ENCODE measurements at places on chromosomes 16 and 17.

DNA sequence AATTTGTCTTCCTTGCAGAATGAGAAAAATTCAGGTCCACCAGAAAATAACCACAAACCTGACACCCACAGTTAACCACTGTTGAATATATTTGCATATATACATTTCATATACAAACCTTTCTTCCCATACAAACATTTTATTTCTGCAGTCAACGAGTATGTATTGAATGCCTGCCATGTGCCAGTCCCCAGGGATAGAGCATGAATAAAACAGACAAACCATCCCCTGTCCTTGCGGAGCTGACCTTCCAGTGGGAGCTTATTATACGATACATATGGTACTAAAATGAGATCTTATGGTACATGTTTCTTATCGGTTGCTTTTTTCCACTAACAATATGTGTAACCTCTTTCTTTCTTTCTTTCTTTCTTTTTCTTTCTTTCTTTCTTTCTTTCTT lies 116.7 kb downstream of the PITPNC1 start:
- no peak for DNase-seq

- no peak for DNase-seq
Measured at GRCh38 chr17:16325964-16326363, 27.3 kb downstream of the CENPV start.

GRCh38 chr16:70730944-70731343 lies 45.1 kb upstream of the MTSS2 start:
- DNase-seq, result no peak

DNA sequence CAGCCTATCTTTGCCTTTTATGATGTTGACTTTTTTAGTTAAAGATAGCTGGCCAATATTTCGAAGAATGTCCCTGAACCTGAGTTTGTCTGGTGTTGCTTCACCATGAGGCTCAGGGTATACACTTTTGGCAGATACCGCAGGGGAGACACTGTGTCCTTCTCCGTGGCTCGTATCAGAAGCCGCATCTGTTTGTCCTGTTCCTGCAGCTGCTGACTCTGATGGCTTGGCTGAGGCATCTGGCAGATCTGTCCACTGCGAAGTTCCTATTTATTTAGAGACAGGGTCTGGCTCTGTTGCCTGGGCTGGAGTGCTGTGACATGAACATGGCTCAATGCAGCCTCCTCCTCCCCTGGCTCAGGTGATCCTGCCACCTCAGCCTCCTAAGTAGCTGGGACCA lies 93.5 kb downstream of the CRISPLD2 start:
- peak; percentile 52 for DNase-seq

- no peak for DNase-seq
Measured at GRCh38 chr17:73415782-73416181, 104.0 kb upstream of the CDC42EP4 start.

DNA sequence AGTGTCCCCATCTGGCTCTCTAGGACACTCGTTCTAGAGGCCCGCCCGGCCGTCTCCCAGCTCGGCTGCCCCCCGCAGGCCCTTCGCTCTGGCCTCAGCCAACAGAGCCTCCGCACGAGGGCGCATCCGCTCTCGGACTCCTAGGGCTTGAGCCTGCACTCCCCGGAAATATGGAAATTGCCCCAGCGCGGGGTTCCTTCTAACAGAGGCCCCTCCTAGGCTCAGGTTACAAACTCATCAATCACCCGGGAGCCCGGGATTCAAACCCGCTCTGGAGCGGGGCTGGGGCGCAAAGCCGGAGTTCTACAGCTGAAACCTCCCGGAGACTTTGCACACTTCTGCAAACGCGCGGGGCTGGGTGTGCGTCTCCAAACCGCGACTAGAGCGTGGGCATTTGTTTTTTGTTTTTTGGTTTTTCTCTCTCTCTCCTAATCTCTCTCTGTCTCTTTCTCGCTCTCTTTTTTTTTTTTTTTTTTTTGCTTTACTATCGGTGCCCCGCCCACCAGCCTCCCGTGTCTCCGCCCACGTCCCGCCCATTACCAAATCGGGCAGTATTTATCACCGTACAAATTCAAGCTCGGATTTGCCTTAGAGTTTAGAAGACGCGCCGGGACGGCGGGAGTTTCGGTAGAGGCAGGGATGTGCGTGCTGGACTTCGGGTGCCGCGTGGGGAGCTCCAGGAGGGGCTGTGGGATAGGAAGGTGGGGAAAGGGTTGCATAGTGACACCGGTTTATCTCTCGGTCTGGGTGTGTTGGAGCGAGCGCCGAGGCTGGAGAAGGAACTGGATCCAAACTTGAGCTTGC lies 2.4 kb upstream of the FOXL1 start:
- DNase-seq, result no peak

GRCh38 chr16:85326113-85326793 lies 214.0 kb upstream of the CIBAR2 start:
- no peak for DNase-seq
